NCI-H446 (cell line): ENCODE measurements at places on chromosomes 3 and 15.

DNA sequence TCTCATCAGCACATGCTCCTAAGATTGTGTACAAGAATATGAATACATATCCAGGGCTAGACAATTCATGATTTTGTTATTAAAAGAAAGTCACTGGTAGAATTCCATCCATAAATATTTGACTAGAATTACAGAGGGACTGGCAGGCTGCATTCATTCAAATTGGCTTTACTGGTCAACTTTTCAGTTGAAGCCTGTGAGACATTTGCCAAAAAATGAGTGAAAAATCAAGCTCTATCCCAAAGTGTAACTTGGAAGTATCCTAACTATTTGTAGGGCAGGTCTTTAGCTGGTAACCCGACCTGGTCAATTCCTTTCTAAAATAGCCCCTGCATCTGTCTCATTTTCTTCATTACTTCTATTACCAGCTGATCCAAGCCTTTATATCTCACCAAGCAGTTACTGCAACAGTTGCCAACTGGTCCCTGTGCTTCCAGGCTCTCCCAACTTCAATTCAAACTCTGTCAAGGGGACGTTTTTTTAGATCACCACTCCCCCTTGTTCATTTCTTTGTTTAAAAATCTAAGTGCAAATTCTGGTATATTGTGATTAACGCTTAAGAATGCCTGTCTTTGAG lies 173.1 kb upstream of the TBL1XR1 start:
- DNase-seq, result no peak

GRCh38 chr15:94917068-94917467 lies 685.7 kb downstream of the MCTP2 start:
- DNase-seq, result no peak

DNA sequence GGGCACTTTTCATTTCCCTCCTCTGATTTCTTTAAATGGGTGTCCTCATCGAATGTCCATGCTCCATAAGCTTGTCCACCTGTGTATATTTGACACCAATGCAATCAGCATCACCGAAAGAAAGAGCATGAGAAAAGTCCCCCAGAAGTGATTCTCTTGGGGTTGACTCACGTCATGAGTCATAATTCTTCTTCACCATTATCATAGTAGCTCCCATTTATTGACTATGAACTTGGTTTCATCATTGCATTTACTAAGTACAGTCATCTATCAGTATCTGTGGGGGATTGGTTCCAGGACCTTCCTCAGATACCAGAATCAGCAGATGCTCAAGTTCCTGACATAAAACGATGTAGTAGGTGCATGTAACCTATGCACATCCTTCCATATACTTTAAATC lies 372.5 kb upstream of the CFAP20DC start:
- DNase-seq, result no peak

- no peak for DNase-seq
Measured at GRCh38 chr15:90367576-90367975, 15.5 kb downstream of the ZNF774 start.

DNA sequence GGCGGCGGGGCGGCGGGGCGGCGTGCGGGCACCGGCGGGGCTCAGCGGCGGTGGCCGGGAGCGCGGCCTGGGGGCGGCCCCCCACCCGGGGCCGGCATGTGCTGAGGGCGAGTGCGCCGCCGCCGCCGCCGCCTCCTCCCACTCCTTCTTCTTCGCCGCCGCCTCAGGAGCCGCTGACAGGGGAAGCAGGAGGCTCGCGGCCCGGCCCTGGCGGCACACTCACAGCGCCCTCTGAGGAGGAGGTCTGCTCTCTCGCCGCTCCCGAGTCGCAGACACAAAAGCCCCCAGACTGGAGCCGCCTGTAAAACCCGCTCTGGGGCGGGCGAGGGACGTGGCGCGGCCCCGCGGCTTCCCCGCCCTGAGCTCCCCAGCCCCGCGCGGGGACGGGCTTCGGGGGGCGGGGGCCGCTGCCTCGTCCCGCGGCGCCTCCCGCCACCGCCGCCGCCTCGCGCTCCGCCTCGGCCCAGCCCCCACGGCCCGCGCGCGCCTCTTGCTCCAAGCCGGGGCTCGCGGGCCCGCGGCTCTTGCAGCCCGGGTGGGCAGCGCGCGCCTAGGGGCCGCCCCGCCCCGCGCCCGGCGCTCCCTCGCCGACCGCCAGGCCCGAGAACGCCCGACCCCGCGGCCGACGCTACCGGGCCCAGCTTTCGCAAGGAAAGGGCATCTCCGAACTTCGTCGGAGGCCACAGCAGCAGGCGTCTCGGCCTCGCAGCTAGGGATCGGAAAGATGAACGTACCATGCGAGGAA lies at the start of gene PYGO1:
PYGO1 (minus strand) TSS at position 276 of the 745 bp plus-strand sequence. CDS start 462 bp downstream, outside the sequence.
- peak; percentile 61 for DNase-seq

GRCh38 chr3:139978966-139979365 lies 44.0 kb downstream of the CLSTN2 start:
- DNase-seq, result no peak

- DNase-seq, result no peak
Measured at GRCh38 chr3:139930211-139930610, 4.8 kb upstream of the CLSTN2 start.

DNA sequence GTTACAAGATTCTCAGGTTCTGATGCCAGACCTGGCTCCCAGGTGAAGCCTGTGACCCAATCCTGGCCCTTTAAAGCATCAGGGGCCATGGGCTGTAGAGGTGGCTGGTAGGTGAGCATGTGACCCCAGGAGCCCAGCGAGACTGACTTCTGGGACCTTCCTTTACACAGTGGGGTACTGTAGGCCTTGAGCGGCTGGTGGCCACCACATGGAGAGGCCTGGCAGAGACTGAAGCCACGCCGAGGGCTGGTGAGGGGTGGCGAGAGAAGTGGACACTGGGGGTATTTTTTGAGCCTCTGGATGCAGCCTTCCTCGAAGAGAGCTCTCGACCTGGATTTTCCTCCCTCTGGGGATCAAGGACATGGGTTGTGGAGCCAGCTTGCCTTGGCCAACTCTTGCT lies 71.2 kb upstream of the ITGA11 start:
- no peak for DNase-seq

GRCh38 chr15:26023231-26023630 lies 160.1 kb upstream of the ATP10A start:
- no peak for DNase-seq

- DNase-seq, result no peak
Measured at GRCh38 chr15:90016721-90017120, 15.6 kb downstream of the ZNF710 start.

DNA sequence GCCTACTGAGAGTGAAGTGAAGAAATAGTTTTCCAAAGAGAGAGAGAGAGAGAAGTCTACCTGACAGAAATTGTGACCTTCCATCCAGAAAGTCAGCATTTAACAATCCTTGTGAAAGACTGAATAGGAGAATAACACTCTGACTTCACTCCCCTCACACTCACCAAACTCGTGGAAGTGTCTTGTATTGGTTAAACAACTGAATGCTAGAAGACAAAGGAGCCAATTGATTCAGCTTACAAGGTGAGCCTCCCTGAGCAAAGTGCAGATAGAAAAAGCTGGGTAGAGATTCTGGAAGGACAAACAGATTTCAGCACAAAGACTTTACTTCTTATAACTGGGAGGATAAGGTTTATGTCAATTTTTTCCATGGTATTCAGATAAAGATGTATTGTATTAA lies 40.8 kb upstream of the OSTN start:
- no peak for DNase-seq

GRCh38 chr15:35546511-35547381 lies 781 bp upstream of the DPH6 start:
- no peak for DNase-seq

GRCh38 chr15:94383041-94383440 lies 151.7 kb downstream of the MCTP2 start:
- no peak for DNase-seq

DNA sequence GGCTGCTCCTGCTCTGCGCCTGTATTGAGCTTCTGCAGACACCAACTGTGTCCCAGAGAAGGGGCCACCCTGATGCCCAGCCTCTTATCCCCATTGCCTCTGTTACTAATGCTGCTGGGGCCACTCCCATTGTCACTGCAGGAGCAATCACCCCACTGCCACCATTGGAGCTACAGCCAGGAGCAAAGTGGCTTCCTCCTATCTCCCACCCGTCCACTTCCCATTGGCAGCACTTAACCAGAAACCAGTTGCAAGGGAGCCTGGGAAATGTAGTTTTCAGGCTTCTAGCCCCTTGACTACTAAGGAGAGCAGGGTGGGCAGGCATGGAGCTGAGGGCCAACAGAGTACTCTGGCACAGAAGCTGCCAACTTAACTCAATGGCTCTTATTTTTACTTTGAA lies 55.9 kb upstream of the KLF13 start:
- DNase-seq, result no peak

GRCh38 chr15:71424765-71425164 lies 309.5 kb downstream of the THSD4 start:
- no peak for DNase-seq

DNA sequence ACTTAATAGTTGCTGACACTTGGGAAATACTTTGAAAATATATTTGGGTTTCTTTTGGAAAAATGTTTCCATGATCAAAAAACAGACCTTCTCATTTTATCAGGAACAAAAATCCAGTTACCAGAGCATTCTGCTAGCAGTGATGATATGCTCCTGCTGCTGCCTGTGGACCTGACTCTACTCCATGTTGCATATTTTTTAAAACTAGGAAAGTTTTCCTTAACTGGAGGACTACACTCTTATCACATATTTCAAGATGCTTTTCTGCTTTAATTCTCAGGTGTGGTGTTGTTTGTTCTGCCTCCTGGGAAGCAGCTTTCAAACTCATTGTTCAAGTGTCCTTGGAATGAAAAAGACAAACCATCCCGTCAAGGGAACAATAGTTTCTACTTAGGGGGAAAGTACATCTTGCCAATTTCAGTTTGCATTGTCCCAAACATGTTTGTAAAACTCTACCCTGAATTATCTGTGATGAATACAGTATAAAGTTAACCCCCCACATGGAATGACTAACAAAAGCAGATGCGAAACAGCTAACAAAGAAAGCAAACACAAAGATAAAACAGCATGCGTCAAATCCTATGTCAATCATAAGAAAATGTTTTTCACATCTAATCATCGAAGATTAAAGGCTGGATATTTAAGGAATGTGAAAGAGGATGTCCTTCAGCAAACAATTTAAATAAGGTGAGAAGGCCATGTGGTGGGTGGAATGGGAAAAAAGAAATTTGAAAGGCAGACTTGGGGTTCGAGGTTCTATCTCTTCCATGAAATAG lies 40.1 kb upstream of the PSMD6 start:
- DNase-seq, result no peak

GRCh38 chr15:89664441-89665350 lies 9.4 kb upstream of the KIF7 start:
- peak; percentile 10 for DNase-seq

- DNase-seq, result no peak
Measured at GRCh38 chr3:25588441-25589103, 76.1 kb downstream of the TOP2B start.

GRCh38 chr3:45749880-45750279 lies 46.5 kb downstream of the SLC6A20 start:
- no peak for DNase-seq

DNA sequence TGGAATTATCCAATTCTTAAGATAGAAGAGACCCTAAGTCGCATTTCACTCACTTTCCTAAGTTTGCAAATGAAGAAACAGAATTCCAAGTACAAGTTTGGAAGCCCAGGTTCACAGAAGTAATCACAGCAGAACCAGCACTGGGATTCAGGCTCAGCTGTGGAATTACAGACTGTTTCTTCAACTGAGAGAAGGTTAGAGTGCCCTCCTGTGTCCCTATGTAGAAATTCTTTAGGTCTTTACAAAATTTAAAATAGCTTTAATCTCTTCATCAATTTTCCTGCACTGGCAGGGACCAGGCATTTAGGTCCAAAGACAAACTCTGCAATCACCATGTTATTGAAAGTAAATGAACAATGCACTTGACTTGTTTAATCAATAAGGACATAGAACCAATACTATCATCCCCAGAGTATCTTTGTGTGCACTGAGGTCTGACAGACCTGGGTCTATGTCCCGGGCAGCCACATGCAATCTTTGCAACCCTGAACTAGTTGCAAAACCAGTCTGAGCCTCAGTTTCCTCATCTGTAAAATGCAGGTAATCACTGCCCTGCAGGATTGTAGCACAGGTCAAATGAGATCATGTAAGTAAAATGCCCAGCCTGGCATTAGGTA lies 96.3 kb upstream of the ZBED2 start:
- DNase-seq, result no peak

- no peak for DNase-seq
Measured at GRCh38 chr15:76349301-76350070, 12.9 kb downstream of the ISL2 start.

- DNase-seq, result no peak
Measured at GRCh38 chr3:58135712-58136543, 74.8 kb downstream of the DNASE1L3 start.

GRCh38 chr3:105878061-105878460 lies 9.2 kb upstream of the CBLB start:
- DNase-seq, result peak; percentile 23

- no peak for DNase-seq
Measured at GRCh38 chr15:88663141-88663621, 24.4 kb downstream of the ISG20 start.

- DNase-seq, result peak; percentile 50
Measured at GRCh38 chr3:167350245-167350862, 29.7 kb downstream of the ZBBX start.

DNA sequence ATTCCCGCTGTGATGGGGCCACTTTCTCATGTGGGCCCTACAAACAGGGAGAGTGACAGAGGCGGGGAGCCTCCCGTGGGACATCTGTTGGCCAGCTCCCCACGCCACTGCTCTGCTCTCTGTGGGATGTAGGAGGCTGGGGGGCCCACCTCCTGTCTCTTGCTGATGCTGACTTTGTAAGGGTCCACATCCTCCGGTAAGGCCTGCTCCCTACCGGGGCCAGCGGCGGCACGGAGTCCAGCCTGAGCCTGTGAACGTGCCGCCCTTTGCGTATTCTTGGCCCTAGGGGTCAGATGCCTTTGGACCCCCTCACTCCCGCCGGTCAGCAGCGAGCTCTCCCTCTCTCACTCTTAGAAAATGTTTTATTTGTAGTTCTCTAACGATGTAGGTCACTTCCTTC lies 153.2 kb downstream of the LRRC28 start:
- DNase-seq, result no peak

- DNase-seq, result no peak
Measured at GRCh38 chr3:110454066-110454465, 617.5 kb upstream of the NECTIN3 start.

- DNase-seq, result no peak
Measured at GRCh38 chr3:187101184-187102072, 37.9 kb downstream of the RPL39L start.

DNA sequence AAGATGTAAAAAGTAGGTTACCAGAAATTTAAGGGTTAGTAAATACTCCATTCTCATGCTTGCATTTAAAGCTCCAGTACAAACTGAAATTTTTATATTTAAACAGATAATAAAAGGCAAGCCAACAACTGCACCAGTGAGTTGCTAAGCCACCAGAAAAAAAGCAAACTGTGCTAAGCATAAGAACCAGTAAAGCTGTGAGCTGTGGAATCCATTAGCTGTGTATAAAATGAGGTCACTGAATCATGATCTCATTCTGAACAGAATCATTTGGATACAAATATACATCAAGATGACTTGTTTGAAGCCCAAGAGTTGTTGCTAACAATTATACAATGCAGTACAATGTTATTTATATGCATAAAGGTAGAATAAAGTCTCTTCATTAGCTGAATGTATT lies 1312.2 kb downstream of the SI start:
- no peak for DNase-seq

- DNase-seq, result no peak
Measured at GRCh38 chr3:192917404-192918274, at the start of gene MB21D2. Gene MB21D2 (minus strand): TSS chr3:192917856. CDS start chr3:192917840, 16 bp downstream.

- no peak for DNase-seq
Measured at GRCh38 chr3:146796078-146796477, 190.9 kb upstream of the PLSCR5 start.
